ENCODE measurements at places on chromosomes 11 and 22.

- peak; percentile 90 for DNase-seq
Observed at GRCh38 chr11:78417888-78418583, 416 bp upstream of the GAB2 start.

DNA sequence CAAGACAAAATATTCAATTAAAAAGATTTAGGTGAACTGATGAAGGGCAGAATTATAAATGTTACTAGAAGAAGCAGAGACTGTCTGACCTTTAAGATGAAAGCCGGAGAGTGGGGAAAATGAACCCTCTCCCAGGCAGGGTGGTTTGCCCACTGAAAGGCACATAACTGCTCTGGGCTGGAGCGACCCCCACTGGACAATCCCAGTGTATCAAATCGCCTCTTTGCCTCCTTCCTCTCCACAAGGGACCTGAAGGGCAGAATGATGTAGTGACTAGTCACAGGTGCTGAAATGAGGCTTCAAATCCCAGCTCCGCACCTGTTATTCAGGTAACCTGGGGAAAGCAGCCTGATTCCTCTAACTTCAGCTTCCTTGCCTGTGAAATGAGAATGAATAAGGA is 69.0 kb downstream of the EFCAB6 start:
- no peak for DNase-seq

DNA sequence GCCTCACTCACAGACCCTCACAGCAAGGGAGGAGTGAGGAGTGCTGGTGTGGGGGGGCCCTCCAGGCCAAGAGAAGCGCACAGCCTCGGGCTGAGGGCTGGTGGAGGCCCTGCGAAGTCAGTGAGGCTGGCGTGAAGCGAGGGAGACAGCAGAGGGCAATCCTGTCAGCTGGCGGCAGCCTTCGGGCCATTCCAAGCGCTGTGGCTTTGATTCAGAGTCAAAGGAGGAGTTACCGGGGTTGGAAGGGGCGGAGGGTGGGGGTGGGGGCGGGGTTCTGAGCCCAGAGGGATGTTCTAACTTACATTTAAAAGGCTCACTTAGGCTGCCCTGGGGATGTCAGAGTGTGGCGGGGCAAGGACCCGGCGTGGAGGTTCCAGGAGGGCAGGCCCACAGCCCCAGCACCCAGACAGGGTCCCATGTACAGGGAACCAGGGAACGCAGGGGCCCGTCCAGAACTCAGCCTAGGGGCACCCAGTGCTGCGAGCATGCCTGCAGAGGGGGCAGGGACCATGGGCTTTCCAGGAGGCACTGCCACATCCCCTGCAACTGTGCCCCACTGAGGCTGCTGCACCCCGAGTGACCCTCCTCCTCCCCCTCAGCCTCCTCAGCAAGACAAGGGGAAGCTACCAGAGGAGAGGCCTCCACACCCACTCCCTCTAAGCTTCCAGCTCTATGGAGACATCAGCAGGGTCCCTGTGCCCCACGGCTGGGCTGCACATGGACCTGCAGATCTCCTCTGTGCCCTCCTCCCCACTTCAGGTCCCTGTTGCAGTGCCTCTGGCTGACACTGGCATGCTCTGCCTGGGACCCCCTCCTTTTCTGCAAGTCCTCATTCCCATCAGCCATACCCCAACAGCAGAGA is 39.7 kb upstream of the TTLL12 start:
- DNase-seq: no peak

- no peak for DNase-seq
Observed at GRCh38 chr22:41446057-41446501, 522 bp downstream of the TOB2 start.

DNA sequence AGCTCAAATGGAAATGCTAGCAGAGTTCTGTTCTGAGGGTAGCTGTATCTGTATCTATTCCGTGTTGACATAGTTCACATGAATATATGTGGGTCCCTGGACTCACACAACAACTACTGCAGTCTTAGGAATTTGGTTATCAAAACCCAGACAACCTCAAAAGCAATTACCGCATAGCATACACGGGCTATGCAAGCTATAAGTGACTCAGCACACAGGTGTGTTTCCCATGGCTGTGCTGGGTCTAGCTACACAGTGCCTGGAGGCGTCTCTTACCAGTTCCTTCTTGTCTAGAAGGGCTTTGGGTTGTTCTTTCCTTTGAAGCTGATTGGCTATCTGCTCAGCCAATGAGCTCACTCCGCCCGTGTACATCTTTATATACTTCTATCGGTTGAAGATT is 98.2 kb upstream of the BID start:
- no peak for DNase-seq

DNA sequence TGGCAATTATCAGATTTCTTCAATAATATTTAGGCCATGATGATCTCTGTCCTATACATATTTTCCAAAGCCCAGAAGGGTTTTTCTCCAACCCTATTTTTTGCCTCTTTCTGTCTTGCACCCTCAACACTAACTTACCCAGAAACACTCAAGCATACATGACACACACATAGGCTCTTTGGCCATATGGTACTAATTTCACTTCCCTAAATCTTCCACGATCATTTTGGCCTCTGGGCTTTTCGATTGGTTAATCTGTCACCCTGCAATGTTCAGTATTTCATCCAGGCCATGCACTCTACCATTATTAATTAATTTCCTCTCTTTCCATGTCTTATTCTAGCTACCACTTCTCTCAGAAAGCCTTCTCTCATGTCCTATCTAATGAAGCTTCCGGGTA is 59.8 kb downstream of the LUZP2 start:
- DNase-seq: no peak

DNA sequence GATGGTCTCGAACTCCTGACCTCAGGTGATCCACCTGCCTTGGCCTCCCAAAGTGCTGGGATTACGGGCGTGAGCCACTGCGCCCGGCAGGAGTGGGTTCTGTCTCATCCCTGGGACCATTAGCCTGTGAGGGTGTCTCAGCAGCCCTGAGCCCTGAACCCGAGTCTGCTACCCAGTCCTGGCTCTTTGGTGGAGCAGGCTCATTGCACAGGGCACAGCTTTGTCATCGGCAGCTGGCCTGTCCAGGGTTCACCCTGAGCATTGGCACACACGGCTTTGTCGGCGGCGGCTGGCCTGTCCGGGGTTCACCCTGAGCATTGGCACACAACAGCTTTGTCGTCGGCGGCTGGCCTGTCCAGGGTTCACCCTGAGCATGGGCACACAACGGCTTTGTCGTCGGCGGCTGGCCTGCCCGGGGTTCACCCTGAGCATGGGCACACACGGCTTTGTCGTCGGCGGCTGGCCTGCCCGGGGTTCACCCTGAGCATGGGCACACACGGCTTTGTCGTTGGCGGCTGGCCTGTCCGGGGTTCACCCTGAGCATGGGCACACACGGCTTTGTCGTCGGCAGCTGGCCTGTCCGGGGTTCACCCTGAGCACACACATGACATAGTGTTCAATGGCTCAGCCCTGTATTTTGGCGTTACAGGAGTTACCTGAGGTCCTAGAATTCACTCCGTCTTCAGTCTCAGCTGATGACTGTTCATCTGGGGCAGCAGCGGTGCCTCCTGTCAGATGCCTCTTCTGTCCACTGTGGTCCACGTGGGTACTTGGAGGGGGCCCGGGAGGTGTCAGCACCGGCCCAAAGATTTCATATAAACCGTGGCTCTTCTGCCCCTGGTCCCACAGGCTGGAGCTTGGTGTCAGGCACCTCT is 1082.5 kb downstream of the BRD1 start:
- no peak for DNase-seq

DNA sequence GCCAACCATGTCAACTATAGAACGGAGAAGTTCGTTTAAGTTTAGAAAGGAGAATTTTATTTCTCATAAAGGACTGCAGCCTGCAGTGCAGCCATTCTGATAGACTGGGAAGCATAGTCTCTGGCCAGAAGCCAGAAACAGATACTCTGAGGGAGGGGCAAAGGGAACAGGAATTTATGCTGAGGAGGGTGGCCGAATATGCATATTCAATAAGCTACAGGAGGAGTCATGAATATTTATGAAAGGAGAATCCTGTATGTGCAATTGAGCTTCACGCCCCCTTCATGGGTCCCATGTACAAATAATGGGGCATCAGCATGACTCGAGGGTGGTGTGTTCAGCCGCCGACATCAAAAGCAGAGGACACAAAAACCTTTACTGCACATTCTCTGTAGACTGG is 199.9 kb downstream of the CWF19L2 start:
- no peak for DNase-seq

- no peak for DNase-seq
Observed at GRCh38 chr11:10044618-10045017, 249.4 kb downstream of the SBF2 start.

- no peak for DNase-seq
Observed at GRCh38 chr11:95387325-95387724, 156.3 kb upstream of the SESN3 start.

- DNase-seq: no peak
Observed at GRCh38 chr11:7579361-7579791, 65.6 kb downstream of the PPFIBP2 start.

DNA sequence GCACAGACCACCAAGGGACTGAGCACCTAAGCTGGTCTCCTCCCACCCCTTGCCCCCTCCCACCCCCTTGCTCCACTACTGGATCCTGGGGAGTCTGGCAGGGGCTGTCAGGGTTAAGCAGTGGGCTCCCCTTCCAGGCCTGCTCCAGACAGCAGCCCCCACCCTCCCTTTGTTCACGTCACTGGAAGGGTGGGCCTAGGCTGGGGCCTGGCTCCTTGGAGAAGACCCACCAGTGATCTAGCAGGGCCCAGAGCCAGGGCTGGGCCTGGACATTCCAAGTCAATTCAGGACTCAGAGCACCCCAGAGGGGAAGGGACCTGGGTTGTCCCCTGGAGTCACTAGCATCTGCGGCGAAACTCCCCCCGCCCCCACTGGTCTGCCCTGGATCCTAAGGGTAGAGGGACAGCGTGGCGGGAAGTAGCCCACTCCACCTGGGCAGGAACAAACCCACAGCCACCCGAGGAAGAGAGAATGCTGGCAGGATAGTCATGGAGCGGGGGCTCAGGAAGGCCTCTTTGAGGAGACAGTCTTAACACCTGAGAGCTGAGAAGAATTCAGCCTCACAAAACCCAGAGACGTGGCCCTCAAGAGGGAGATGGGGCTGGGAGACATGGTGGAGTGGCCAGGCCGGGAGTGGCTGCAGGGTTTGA is 45.8 kb downstream of the IGLL1 start:
- no peak for DNase-seq

- DNase-seq: no peak
Observed at GRCh38 chr11:11446967-11447366, 93.9 kb upstream of the CSNK2A3 start.

DNA sequence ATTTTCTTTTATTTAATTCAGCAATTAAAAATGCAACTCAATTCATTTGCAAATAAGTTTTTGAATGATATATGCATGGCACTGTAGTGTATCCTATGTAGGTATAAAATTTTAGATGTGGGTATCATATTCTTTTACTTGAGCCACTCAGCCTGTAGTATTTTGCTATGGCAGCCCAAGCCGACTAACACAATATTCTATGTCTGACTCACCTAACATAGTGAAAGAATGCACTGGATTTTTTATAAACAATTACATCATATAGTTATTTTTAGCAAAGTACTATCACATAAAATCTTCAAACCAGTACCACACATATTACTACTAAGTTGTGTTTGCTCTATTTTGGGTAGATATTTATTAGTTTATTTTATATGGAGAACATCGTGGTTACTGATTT is 21.9 kb upstream of the GRIA4 start:
- DNase-seq: no peak

GRCh38 chr11:117972044-117972443 is 14.2 kb upstream of the IL10RA start:
- DNase-seq: no peak

GRCh38 chr22:29716814-29717545 is 2.8 kb upstream of the CABP7 start:
- DNase-seq: no peak

DNA sequence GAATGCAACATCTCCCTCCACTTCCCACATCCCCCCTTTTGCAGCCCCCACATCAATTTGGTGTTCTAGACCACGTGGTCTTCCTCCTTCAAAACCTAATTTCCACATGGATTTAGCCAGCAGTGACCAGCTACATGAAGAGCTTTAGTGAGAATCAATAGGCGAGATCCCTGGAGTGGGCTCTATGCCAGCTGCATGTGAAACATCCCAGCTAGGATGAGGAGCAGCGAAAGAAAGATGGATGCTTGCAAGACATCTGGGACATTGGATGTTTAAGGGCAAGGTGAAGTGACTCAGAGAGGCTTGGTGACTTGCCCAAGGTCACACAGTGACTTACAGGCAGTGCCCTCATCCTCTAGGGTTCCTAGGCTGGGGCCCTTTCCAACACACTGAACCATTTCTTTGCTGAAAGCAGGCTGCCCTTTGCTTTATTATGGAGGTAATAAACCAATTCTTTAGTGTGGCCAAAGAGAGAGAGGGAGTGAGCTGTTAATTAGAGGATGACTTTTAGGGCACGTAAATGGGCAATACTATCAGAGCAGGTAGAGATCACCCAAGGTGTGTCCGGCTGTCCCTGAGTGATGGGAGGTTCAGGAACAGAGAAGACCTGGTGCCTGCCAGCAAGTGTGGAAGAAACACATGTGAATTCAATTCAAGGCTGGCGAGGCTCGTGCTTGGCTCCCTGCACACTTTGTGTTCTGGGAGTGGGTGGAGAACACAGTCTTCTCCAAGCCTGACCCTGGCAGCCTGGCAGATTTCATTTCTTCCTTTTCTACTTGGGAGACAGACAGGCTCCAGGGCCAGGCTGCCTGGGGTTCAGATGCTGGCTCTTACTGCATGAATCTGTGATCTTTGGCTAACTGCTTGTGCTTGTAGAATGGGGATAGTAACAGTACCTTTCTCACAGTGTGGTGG is 24.0 kb downstream of the TSPAN18 start:
- DNase-seq: no peak

- DNase-seq: no peak
Observed at GRCh38 chr11:2996976-2997375, 4.8 kb upstream of the NAP1L4 start.
